ENCODE measurements at places on chromosomes 16 and 17. TPM values are rescaled to one million over a fixed set of nuclear protein-coding genes. Genes with fewer than 3 reads are reported as not detected.

The TMEM88 gene
- total RNA-seq: not detected

The CCDC40 gene
- total RNA-seq: 7.5 TPM

The PDP2 gene
- 12.7 TPM for total RNA-seq

The AOC2 gene
- total RNA-seq: 1.4 TPM

The FUS gene
- 90.7 TPM for total RNA-seq

DNA sequence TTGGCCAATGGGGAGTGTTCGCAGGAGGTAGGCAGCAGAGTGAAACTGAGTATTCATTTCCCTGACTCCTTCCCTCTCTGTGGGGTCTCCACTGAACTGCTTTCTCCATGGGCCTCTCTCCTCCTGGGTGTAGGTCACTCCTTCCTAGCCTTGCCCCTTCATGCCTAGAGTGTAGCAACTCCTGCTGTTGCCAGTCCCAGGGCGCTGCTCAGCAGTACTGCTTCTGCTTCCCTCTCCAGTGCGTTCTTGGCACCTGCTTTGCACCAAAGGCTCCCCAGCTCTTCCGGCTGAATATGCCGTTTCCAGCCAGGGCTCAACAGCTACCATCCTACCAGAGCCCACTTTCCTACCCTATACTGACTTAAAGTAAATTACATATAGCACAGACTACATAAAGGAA, 92.2 kb downstream of the MAF start:
- no peak for DNase-seq

DNA sequence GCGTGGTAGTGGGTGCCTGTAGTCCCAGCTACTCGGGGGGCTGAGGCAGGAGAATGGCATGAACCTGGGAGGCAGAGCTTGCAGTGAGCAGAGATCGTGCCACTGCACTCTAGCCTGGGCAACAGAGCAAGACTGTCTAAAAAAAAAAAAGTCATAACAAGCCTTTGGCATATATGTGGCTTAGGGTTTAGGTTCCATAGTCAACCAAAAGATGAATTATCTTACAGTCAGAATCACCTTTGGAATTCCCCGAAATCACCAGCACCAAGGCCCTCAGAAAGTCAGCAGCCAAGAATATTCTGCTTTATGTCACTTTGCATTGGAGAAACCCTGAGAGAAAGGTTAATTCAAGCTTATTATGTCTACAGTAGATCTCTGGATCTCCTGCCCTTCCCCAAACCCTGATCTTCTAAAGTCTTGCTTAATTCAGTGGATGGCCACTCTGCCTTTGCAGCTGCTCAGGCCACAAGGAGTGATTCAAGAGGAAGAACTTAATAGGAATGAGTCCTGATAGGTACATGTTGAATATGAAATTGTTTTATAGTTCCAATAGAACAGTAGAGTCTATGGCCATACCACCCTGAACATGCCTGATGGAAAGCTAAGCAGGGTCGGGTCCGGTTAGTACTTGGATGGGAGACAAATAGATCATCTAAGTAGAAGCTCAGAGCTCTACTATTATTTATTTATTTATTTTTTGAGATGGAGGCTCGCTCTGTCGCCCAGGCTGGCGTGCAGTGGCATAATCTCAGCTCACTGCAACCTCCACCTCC, 196.0 kb upstream of the CACNG5 start:
- DNase-seq: no peak

- peak; percentile 52 for DNase-seq
Measured at GRCh38 chr17:78107457-78107856, 21.1 kb downstream of the TMC6 start.

DNA sequence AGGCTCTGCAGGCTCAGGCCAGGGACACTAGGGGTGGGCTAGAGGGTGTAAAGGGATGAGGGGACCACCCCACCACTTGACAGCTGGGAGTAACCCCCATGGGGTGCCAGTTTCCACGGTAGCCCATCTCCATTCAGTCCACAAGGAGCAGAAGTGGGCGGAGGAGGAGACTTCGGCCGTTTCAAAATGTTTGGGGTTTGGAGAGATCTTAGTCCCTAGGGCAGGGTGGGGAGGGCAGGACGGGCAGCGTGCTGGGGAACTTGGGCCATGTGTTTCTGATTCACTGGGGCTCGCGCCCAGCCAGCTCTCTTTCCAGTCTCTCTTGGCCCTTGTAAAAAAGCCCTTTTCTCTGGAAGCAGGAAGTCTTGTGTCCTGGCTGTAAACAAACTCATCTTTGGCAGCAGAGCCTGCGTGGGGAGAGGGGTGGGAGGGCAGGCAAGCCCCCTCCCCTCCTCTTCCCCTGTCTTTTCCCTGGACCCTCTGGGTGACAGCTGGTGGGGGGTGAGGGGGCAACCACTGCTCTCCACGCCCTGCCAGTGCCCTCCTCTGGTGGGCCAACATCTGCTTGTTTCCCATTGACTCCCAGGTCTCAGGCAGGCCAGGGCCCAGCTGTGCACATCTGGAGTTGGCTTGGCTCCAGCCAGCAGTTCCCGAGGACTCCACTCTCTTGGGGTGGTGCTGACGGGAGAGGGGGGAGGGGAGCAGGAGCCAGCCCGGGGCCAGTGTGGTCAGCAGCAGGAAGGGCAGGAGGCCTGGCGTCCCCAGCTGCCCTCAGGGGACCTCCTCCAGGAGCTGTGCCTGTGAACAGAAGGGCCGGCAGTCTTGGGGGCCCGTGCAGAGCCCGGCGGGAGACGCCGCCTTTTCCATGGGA, 8.1 kb downstream of the CYGB start:
- DNase-seq: peak; percentile 70

DNA sequence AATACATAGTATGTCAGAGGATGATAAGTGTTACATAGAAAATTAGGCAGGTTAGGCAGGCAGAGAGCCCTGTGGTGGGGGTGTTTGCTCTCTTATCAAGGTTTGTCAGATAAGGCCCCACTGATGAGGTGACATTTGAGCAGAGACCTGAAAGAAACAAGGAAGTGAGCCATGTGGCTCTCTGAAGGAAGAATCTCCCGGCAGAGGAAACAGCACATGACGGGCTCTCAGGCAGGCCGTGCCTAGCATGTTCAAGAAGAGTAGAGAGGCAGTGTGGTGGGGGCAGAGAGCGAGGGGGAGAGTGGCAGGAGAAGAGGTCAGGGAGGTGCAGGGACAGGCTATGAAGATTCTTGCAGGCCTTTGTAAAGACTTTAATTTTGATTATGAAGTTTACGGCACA, 82.0 kb upstream of the ASIC2 start:
- DNase-seq: no peak

DNA sequence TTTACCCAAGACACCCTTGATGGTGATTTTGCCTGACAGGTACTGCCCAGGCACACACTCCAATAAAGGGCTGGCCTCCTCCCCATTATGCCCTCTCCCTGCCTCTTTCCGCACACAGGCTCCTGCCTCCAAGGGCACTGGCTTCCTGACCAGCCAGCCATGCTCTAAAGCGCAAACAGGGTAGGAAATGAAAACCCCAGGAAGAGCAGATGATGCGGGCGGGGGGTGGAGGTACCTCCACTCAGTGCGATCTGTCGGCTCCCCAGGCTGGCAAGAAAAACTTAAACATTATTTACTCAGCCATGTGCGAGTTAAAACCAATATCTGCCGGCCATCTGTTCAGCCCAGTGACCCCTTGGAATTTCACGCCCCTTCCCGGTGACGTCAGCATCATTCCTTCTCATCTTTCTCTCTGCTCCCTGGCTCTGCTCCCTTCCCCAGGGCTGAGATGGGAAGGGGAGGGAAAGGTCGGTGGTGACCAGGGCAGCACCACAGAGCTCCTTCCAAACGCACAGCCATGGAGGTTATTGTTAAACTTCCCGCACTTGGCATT, 262.5 kb downstream of the CBLN1 start:
- no peak for DNase-seq

DNA sequence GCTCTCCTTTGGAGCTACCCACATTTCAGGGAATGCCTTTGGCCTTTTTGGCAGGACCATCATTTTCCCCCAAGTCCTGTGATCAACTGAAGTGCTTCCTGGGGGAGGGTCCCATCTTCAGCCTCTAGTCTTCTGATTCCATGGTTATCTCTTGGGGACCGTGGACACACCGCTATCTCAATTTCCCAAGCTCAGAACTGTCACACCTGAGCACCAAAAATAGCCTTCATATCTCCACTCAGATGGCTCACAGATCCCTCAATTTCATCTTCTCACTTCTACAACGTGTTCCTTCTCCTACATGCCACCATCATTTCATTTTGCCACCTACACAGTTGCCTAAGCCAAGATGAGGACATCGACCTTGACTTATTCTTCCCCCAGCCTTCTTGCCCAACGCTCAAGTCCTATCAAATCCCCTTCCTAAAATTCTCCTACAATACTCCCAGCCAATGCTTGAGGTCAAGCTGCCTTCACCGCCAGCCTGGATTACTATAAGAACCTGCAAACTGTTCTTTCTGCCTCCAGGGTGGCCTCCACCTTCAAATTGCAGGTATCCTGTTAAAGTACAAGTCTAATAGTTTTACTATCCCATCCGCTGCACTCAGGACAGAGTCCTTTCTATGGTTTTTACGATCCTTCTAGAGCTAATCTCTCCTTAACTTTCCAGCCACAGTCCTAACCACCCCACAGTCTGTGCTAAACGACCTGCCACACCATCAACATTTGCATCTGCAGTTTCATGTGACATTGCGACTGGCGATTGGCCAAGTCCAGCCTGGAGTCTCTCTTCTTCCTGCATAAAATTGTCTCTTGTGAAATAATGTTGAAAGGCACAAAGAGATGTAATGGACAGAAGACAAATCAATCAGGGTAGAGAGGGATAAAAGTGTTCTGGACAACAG, 6.2 kb downstream of the ATP6V0D1 start:
- DNase-seq: no peak

- DNase-seq: no peak
Measured at GRCh38 chr17:60766778-60767190, 89.1 kb downstream of the BCAS3 start.

- DNase-seq: no peak
Measured at GRCh38 chr17:19717031-19717360, 612 bp upstream of the SLC47A2 start.

DNA sequence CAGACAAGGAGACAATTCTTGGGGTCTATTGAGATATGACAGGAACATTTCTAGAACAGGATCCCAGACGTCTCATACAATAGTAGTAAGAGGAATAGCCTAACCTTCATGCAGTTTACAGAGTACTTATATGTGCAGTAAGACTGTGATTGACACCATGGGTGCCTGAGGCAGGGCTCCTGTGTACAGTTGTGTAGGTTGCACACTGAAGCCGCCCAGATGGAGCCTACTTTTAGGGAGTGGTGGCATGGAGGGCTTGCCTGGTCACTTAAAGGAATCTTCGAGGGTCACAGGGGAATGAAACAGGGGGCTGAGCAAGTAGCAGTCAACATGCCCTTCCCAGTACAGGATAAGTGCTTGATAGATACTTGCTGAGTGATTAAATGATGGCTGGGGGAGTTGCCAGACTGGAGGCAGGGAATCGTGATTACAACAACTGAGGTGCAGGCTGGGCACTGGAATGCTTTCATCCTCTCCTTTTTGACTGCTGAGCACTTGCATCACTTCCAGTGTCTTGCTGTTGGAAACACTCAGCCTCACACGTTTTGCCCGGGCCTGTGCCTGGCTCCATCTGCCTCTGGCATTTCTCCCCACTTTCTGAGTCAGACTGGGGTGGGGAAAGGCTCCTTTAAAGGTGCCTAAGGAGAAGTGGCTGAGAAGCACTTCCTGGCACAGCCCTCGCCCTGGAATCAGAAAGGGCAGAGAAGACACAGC, 71.0 kb downstream of the COPRS start:
- DNase-seq: peak; percentile 55

GRCh38 chr17:76273445-76274111, 8.4 kb downstream of the UBALD2 start:
- DNase-seq: no peak

DNA sequence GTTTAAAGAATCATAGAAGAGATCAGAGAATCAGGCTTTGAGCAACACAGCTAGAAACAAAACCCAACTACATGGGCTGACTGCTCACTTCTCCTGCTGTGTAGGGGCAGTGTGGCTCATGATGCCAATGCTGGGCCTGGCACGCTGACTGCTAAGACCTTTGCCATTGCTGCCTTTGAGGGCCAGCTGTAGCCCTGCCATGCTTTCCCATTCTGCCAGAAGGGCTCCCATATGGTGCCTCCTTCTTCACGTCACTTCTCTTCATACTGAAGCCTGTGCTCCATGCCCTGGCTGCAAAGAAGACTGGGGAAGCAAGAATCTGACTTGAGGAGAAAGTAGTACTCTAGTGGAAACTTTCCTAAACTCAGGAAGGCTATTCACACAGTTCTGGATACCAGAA, 232.9 kb downstream of the UTP18 start:
- no peak for DNase-seq

DNA sequence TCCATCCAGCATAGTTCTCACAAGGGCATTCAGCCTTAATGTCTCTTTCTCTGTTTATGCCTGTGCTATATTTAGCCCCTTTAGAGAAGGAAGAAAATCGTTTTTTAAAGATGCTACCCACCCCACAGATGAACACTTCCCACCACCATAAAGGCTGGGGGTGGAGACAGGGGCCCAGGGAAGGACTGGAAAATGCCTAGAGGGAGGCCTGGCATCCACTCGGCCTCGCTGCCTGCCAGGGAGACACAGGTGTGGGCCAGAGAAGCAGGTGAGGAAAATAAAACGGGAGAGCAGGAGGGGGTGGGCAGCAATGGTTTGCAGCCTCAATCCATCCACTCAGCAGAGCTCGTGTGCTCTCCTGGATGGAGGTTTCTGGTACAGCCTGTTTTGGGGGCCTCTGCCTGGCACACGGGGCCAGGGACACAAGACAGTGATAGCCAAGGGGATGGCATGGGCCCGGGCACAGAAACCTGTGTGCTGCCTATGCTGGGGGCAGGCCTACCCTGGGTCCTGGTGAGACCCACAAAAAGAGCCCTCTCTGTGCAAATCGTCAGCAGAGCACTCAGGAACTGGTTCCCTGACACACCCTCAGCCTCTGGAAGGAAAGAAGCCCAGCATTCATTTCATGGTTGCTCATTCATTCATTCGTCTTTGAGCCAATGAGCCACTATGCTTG, 121.4 kb downstream of the C16orf78 start:
- DNase-seq: no peak

GRCh38 chr17:43365356-43365755, 33.4 kb upstream of the ARL4D start:
- no peak for DNase-seq

GRCh38 chr17:61482467-61482866, 30.2 kb downstream of the TBX4 start:
- no peak for DNase-seq

All from PC-3 (cell line).